ENCODE measurements at places on chromosomes 6 and 20.

- DNase-seq: no peak
These were observed 125.9 kb downstream of the SLC24A3 start for GRCh38 chr20:19338380-19338779.

DNA sequence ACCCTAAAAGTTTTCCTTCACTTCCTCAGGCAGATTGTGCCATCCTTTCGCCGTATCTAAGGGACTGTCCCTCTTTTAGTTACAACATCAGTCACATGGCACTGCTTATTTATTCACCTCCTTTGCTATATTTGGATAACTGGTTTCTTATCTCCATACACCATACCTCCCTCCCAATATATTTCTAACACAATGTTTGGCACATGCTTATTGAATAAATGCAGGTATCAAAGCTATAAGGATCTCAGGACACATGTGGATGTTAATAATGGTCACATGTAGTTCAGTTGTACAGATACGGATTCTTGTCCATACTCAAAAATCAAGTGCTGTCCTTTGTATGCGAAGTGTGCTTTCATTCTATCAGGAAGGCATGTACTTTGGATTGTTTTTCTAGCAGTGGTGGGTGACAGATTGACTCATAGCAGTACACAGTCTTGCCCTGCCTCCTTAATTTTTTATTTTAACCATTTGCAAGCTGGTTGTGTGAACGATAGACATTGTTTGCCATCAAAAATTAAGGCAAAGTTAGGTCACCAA, 407.1 kb upstream of the RUNX2 start:
- DNase-seq: no peak

- no peak for DNase-seq
These were observed 3.4 kb downstream of the CALHM4 start for GRCh38 chr6:116556814-116557415.

GRCh38 chr6:128097009-128097408, 196.2 kb upstream of the THEMIS start:
- no peak for DNase-seq

DNA sequence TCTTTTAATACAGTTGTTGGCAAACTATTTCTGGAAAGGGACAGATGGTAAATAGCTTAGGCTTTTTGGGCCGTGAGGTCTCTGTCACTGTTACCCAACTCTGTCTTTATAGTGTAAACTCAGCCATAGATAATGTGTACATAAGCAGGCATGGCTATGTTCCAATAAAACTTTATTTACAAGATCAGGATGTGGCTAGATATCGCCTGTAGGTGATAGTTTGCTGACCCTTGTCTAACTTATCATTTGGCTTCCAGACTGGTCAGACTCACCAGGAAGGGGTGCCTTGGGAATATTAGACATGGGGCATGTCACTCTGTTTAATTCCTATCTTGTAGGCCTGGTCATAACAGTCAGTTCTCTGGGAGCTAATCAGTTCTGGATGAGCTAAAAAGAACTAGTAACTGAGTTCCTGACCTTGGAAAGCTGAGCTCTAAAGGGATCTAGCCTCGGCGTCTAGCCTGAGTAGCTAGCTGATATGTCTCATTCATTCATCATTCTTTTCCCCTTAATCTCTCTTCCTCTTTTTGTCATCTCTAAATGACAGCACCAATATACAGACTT, 163.6 kb downstream of the SLC16A10 start:
- DNase-seq: no peak

DNA sequence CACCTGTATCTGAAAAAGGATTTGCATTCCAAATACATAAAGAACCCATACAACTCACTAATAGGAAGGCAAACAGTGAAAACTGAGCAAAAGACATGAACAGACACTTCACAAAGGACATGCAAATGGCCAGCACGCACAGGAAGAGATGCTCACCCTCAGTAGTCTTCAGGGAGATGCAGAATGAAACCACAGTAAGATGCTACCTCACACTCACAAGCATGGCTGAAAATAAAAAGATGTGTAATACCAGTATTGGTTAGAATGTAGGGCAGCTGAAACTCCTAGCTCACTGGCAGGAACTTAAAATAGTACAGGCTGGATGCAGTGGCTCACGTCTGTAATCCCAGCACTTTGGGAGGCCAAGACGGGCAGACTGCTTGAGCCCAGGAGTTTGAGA, 64.6 kb downstream of the SNX5 start:
- no peak for DNase-seq

DNA sequence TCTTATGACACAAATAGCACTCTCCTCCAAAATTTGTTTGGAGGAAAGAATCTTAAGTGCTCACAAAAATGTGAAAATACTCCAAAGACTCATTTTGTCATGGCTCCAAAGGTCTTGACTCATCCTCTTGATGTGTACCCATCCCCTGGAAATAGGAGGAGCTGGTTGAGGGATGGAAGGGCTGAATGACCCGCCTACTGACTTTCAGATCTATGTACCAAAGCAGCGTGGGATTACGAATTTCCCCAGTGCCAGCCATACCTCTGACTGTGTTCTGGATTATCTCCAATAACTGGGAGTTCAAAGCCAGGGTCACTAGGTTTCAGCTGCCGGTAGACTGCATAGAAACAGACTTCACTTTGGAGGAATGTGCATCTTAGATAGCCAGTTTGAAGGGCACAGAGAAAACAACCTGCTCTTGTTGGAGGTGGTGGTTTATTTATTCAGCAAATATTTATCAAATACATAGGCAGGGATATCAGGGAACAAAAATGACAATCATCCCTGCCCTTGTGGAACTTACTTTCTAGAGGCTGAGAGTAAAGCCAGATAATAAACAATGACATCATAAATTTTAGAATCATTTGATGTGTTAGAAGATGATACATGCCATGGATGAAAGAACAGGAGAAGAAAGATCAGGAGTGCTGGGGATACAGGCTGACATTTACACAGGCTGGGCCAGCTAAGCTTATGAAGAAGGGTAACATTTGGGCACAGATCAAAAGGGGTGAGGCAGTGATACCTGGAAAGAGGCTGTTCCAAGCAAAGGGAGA, 246.6 kb downstream of the TBXT start:
- no peak for DNase-seq

Measured in fibroblast of skin of right quadriceps (primary cell).